Activated CD4-positive, alpha-beta T cell treated with anti-CD3 and anti-CD28 coated beads, Interleukin-2, Interleukin-6, amounts not matched to agents 100 ng/mL and 50 ng/mL, durations not matched to agents 16 hours and 8 hours (primary cell): ENCODE measurements at places on chromosomes 1 and 21.

- peak; percentile 25 for DNase-seq
These were observed 116.5 kb downstream of the SMYD2 start for GRCh38 chr1:214397497-214397896.

GRCh38 chr1:219373616-219373935 is 199.9 kb downstream of the LYPLAL1 start:
- no peak for DNase-seq

- no peak for DNase-seq
These were observed 3.3 kb downstream of the POFUT2 start for GRCh38 chr21:45284456-45284741.

DNA sequence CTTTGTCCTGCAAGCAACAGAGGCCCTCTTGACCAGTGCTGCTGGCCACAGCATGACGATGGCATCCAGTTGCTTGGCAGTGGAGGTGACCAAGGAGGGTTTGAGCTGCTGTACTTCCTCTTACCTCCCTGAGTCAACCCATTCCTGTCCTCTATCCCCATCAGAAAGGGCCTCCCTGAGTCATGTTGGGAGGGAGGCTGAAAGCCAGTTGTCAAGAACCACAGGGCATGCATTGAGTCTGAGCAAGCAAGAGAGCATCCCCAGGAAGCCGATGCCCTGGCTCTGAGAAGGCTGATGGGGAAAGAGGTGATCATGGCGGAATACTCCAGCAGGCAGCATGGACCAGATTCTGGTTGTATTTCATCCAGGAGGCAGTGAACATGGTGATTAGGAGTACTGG is 69.6 kb downstream of the LACTBL1 start:
- no peak for DNase-seq

- DNase-seq = no peak
These were observed 43.4 kb downstream of the NMNAT2 start for GRCh38 chr1:183374825-183375224.

DNA sequence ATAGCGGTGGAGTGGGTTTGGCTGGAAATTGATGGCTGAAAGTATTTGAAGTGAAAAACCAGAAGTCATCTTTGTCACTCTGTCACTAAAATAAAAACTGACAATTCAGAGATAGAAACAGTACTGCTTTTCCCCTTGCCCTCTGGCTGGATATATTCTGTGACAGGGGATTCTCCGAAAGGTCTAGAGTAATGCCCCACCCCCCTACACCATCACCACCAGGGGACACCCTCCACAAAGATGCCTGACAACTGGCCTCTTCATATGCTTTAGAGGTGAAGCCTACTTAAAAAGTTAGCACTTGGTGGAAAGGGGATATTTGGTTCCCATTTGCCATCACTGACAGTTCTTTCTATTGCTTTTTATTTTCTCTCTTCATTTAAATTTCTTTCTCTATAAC is 73.5 kb downstream of the SGIP1 start:
- DNase-seq = no peak

GRCh38 chr1:78009836-78010235 is 5.1 kb downstream of the DNAJB4 start:
- no peak for DNase-seq

DNA sequence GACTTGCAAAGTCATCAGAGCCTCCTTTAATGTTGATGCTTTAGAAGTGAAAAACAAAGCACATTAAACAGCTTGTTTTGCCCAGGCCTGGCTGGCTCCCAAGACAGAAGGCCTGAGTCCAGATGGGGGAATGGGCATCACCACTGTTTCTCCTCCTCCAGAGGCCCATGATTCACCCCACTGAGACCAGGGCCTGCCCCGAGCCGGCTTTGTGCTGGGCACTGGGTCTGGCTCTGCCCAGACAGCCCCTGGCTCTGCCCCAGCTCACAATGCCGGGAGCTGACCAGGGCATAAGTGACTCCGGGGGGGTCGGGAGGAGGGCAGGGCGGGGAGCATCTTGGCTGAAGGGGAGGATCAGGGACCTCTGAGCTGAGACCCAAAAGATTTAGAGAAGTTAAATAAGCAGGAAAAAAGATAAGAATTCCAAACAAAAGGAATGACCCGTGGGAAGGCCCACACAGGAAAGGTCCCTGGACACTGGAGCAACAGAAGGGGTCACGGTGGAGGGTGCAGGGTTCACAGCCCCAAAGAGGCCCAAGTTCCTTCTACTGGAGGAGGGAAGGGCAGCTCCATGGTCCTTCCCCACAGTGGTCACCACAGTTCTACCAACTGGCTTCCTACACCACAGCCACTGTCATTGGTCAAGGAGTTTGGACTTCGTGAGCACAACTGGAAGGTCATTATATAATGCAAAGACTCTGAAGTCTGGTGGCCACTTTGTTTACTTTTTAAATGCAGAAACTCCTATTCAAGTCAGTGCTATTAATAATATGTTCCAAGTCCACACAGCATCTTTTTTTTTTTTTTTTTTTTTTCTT is 5.5 kb downstream of the C2CD2 start:
- DNase-seq = no peak

DNA sequence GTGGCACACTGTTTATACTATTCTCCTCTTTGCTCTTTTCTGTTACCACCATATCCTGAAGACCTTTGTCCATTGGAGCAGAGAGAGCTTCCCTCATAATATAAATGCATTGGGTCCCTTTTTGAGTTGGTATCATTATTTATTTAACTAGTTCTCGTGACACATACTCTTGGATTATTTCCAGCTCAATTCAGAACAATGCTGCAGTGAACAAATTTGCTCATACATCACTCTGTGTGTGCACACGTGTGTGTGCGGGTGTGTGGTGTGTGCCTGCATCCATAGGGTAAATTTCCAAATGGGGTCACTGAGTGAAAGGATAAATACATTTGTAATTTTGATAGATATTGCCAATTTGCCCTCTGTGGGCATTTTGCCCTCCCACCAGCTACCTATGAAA is 5.8 kb downstream of the PLA2G2A start:
- no peak for DNase-seq

- no peak for DNase-seq
These were observed 4.6 kb downstream of the SPATC1L start for GRCh38 chr21:46179708-46180078.

GRCh38 chr1:43978551-43979260 is at the start of gene B4GALT2:
Gene B4GALT2 (plus strand): TSS chr1:43979210. CDS start chr1:43981161, 1,951 bp downstream.
- DNase-seq = peak; percentile 67

DNA sequence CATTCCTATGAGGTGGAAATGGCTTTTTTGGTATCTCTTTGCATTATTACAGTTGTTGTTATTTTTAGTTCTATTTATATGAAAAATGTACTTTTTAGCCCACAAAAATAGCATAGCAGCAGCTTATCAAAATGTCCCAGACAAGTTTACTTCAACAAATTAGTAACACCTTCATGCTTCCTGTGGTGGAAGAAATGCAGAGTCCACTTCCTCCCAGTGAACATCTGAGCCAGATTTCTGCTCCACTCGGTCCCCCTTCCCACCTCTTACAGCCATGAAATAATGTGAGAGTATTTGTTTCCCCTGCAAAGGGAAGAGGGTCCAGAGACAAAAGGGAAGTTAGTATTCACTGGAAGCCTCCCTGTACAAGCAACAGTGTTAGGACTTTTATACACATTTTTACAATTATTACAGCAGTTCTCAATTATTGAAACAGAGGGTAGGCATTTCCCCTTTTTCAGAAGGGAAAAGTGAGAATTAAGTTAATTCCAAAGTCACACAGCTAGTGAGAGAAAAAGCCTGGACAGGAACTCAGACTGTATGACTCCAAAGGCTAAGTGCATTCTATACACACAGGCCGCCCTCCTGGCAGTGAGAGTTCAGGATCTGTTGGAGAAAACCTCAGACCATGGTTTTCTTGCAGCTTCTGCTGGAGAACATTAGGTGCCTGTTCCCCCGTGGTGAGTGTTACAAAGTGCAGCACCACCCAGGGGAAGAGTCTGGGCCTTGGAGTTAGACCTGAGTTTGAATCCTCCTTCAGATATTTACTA is 126.5 kb downstream of the PBX1 start:
- DNase-seq = no peak

GRCh38 chr1:17630048-17630830 is 90.7 kb downstream of the ARHGEF10L start:
- DNase-seq = no peak

DNA sequence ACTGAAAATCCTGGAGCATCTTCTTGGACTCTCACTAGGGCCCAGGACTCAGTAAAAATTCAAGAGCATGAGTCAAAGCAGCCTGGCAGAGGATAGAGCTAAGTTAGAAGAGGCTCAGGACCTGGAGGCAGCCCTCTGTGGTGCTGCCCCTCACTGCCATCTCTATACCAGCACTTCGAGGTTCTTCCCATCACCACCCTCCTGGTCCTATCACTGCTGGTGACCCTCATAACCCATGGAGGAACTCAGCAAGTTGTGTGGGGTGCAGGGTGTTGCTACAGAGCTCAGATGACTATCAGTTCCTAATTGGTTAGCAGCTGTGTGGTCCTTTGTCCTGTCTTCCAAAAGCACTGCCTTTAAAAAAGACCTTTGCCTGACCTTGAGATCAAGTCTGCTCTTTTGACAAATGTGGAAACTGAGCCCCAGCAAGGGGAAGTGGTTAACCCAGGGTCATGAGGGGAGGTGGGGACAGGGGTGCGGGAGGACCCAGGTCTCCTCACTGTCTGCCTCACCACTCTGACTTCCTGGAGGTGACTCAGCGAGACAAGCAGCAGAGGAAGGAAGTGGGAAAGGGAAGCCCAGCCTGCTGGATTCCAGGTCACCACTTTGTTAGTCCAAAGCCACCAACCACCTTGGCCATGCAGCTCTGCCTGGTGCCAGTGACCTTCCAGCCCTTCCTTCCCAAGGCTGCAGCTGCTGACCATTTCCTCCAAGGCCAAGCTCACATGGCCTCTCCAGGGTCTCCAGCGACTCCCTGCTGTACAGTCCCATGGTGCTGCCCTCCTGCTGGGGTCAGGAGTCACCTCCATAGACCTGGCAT is 199.4 kb upstream of the EDN2 start:
- peak; percentile 78 for DNase-seq

DNA sequence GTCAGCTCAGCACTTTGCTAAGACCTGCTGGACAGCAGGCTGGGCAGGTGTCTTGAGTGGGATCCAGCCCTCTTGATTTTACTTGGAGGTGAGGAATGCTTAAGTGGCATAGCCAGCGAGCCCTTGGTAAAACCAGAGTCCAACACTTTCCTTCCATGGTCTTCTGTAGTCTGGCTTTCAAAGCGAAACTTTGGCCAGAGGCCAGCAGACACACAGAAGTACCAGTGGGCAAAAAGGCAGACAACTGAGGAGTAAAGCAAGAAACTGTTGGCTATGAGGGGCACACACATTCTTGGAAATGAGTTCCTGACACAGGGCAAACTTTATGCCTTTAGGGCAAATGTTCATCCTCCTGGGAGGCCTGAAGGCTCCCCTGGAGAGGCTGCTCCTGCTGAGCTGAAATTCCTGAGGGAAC is 281.0 kb upstream of the POU3F1 start:
- no peak for DNase-seq

- DNase-seq = peak; percentile 91
These were observed at the start of gene LRRC8C for GRCh38 chr1:89632657-89633247. Gene LRRC8C (plus strand): TSS chr1:89633120. CDS start chr1:89686474, 53,354 bp downstream.

- no peak for DNase-seq
These were observed 36.6 kb downstream of the RIMS3 start for GRCh38 chr1:40628903-40629292.

GRCh38 chr1:113048064-113048463 is 24.9 kb upstream of the LRIG2 start:
- no peak for DNase-seq

DNA sequence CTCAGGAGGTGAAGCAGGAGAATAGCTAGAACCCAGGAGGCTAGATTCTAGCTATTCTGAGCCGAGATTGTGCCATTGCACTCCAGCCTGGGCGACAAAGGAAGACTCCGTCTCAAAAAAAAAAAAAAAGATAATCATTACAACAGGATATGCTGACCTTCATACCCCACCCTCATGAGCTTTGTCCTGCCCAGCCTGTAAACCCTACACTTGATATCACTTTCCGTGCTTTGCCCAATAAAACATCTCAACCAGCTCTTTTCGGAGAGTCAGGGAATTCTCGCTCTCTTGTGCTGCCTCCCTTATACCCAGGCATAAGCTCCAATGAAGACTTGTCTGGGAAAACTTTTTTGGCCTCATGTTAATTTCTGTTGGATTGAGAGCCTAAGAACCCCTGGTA is 1.5 kb upstream of the TRNAU1AP start:
- no peak for DNase-seq

GRCh38 chr1:158002022-158002630 is 8.7 kb downstream of the KIRREL1 start:
- no peak for DNase-seq

- DNase-seq = no peak
These were observed 142.8 kb downstream of the ZZZ3 start for GRCh38 chr1:77539519-77540142.

GRCh38 chr1:183194527-183195141 is 8.6 kb downstream of the LAMC2 start:
- DNase-seq = peak; percentile 60

DNA sequence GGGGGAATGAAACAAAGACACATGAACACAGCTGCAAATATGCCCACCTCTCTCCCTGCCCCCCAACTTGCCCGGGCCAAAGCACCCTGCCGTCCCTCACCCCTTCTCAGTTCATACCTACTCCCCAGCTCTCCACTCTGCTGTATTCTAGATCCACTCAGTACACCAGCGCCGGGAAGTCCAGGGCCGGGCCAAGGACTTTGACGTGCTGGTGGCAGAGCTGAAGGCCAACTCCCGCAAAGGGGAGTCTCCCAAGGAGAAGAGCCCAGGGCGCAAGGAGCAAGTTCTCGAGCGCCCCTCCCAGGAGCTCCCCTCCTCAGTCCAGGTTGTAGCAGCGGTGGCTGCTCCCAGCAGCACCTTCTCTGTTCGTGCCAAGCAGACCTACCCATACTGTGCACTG is 5.0 kb downstream of the ATXN7L2 start:
- no peak for DNase-seq

- no peak for DNase-seq
These were observed 4.4 kb upstream of the PGBD5 start for GRCh38 chr1:230430499-230430898.

DNA sequence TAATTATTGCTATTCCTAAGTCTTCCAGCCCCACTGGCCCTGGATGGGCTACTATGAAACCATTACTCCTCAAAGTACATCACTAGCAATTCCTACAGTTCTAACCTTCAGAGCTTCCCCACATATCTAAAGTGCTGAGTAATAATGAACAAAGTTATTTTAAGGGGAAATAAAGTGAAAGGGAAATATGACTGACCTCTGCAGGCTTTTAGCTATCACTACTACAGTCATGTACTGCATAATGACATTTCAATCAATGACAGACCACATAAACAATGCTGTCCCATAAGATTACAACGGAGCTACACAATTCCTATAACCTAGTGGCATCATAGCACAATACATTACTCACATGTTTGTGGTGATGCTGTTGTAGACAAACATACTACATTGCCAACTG is 32.5 kb upstream of the ASPM start:
- DNase-seq = no peak

GRCh38 chr1:17070163-17070525 is 16.3 kb upstream of the SDHB start:
- no peak for DNase-seq

- no peak for DNase-seq
These were observed 148.1 kb downstream of the SPATA46 start for GRCh38 chr1:162228586-162228985.

- DNase-seq = no peak
These were observed 1.9 kb downstream of the SLC6A9 start for GRCh38 chr1:44029260-44029910.

GRCh38 chr1:115862403-115862802 is 21.5 kb upstream of the NHLH2 start:
- DNase-seq = no peak
